Ovary (tissue), 10 donors: ENCODE measurements at places on chromosomes 5 and 9. TPM values are rescaled to one million over a fixed set of nuclear protein-coding genes. Genes with fewer than 3 reads are reported as not detected.
A peak's percentile ranks its signal among the peaks of the same experiment; 100 is the strongest.

RGS7BP gene
- 2.0 TPM for total RNA-seq

ACSL6 gene
- total RNA-seq, result 0.34 TPM

DNA sequence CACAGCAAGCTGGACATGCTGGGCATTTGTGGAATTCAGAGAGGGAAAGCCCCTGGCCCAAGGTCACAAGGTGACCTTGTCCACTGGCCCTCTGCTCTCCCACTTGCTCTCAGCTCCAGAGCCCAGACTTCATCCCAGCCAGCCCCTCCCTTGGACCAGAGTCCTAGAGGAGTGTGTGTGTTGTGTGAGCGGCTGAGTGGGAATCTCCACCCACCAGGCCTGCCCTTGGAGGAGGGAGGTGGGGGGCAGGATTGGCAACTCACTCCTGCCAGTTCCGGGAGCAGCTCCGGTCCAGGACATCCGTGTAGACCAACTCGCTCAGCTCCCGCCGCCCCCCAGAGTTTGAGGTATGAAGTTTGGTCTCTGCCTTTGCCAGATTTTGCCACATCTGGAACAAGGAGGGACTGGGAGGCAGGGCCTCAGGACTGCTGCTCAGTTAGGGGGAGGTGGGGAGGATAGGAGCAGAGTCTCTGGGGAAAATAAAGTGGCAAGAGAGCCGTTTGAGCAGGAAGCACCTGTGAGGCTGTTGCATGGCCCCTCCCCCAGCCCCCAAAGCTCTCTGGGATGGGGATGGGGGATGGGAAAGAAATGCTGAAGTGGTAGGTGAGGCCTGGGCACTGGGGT, 1.4 kb downstream of the MZB1 start:
- H3K4me3 ChIP-seq, result no peak overlapping the region
- no peak overlapping the region for H3K27ac ChIP-seq
- peak; percentile 26 for DNase-seq
- no peaks in the 10 kb centered on the region for H3K27me3 ChIP-seq

GRCh38 chr5:93476251-93476742, 104.7 kb downstream of the NR2F1-AS1 start:
- H3K4me3 ChIP-seq, result no peak overlapping the region
- DNase-seq, result no peak
- H3K27ac ChIP-seq, result no peak overlapping the region
- H3K36me3 ChIP-seq, result no peaks in the 10 kb centered on the region

- peaks cover 9% of the 10 kb centered on the region for H3K4me1 ChIP-seq
- DNase-seq, result no peak
- no peak overlapping the region for H3K27ac ChIP-seq
- no peaks in the 10 kb centered on the region for H3K36me3 ChIP-seq
- H3K27me3 ChIP-seq, result no peaks in the 10 kb centered on the region
Measured at GRCh38 chr9:111910428-111910827, 13.8 kb downstream of the UGCG start.
